ENCODE measurements at places on chromosomes 12 and 14.

- peak; percentile 73 for DNase-seq
Measured at GRCh38 chr12:127588249-127588648, 678.7 kb upstream of the TMEM132C start.

GRCh38 chr12:54608156-54608555, 19.7 kb upstream of the PPP1R1A start:
- DNase-seq = no peak

DNA sequence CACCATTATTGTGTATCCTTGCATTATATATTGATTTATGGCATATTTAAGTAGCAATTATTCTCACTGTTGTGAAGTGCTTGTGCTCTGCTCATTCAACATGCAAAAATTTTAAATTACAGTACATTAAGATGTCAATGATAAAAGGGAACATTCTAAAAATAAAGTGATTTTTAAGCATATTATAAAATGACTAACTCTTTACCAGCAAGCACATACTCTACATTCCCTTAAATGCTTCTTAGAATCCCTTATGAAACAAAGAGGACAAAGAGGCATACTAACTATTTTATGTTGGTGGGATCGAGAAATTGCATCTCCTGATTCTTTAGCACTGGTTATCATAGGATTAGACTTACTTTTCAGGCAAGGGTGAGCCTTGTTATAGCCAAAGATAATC, 46.6 kb upstream of the ZDHHC17 start:
- DNase-seq = no peak

GRCh38 chr12:129819391-129819790, 84.4 kb downstream of the TMEM132D start:
- DNase-seq = no peak

DNA sequence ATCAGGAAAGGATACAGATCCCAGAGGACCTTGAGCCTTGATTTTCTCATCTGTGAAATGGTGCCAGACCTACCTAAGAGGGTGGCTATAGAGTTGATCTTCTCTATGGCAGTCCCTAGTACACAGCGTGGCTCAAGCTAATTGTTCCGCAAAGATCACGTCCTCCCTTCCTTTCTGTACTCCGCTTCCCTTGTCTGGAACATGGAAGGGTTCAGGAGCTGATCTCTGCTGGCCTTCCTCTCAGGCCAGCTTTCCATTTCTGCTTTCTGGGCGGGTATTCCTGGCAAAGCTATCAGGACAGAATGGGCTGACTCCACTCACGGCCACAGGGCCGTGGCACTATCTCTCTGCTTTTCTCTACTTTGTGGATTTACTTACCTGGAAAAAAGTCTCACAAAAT, 6.5 kb downstream of the CAMKK2 start:
- no peak for DNase-seq

- no peak for DNase-seq
Measured at GRCh38 chr14:36818794-36819384, 157.2 kb downstream of the PAX9 start.

GRCh38 chr12:6039894-6040601, 84.4 kb downstream of the VWF start:
- DNase-seq = peak; percentile 66

- DNase-seq = no peak
Measured at GRCh38 chr14:99327050-99327449, 55.1 kb upstream of the BCL11B start.

DNA sequence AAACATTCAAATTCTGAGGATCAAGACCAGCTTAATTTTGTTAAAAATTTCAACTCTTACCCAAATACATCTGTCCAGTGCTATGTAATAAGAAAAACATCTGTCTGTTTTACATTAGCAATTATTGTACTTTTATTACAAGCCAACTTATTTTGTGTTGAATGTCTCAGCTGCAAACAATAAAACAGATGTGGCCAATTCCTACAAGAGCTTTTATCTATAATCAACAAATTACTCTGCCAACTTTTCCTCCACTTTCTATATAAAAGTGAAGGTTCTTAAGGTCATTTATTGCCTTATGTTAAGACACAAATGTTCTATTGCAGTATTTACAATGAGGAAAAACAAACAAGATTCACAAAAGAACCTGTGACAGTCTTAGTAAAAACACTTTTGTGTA, 72.7 kb downstream of the NOVA1 start:
- no peak for DNase-seq

- DNase-seq = no peak
Measured at GRCh38 chr14:71486279-71486678, 445.9 kb upstream of the RGS6 start.

- DNase-seq = no peak
Measured at GRCh38 chr12:69392179-69392928, 32.8 kb downstream of the YEATS4 start.

DNA sequence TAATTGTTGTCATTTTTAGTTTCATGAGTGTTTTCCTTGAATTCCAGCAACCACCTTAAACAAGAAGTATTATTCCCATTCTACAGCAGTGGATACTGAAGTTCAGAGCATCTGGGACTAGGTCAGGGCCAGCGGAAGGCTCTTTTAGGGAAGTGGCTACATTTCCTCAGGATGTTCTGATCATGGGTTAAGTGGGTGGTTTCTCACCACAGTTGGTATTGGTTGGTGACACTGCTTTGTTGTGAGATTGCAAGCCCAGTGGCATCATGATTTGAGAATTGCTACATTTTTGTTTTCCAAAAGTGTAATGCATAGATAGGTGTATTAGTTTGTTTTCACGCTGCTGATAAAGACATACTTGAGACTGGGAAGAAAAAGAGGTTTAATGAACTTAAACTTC, 47.1 kb downstream of the SYNE2 start:
- DNase-seq = no peak

- peak; percentile 89 for DNase-seq
Measured at GRCh38 chr14:103624860-103625259, 4.2 kb upstream of the KLC1 start.

DNA sequence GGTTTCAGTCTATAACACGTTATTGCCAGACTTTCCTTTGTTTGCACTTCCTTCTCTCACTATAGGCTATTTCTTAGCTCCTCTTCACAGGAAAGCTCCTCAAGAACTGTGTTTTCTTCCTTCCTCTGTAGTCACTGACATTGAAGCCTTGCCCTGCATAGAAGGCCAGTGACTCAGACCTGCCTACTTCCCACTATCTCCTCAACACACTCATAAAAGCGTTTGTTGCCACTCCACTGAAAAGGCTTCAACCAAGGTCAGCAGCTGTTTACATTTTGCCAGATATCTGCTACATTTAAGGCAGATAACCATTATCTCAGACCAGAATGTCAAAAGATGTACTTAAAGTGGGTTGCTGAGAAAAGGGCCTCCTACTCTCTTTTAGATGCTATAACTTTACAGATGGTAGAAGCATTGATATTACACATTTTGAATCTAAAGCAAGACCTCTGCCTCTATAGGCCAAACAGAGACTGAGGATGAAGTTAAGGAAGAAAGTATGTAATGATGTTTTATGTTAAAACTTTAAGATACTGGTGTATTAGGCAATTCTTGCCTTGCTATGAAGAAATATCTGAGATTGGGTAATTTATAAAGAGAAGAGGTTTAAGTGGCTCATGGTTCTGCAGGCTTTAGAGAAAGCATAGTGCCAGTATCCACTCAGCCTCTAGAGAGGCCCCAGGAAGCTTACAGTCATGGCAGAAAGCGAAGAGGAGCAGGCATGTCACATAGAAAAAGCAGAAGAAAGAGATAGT, 233.3 kb upstream of the FLRT2 start:
- no peak for DNase-seq

DNA sequence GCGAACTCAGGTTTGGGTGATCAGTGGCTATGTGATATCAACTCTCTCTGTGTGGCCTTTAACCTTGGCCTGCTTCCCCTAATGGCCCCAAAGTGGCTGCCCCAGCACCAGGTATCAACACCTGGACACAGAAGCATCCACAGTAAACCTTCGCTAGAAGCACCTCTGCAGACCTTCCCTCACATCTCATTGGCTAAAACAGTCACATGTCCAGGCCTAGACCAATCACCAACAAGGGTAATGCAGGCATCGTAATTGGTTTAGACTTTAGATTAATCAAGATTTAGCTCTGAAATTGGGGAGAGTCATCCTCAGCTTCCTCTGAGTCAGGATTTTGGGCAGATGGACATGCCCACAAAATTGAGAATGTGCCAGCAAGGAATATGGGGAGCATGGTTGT, 92.5 kb upstream of the MYL2 start:
- DNase-seq = no peak
